ENCODE measurements at places on chromosomes 2 and 18. TPM values are rescaled to one million over a fixed set of nuclear protein-coding genes. Genes with fewer than 3 reads are reported as not detected.

GRCh38 chr2:232049350-232049749, 87.8 kb downstream of the DIS3L2 start:
- no peak for DNase-seq

DNA sequence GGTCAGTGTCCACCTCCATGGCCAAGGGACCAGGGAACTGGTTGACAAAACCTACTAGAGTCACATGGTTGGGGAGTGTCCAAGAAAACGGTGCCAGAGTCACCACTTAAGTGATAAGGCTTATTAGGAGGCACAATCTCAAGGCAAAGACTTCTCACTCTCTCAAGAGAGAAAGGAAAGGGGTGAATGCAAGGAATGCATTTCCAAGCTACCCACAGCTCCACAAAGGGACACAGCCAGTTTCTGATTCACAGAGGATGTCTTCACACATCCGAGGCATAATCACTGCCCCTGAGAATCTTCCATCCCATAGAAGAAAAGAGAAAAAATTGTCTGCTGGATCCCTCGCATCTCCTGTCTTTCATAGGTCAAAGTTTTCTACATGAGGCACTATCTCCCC, 269.3 kb downstream of the TNS1 start:
- no peak for DNase-seq

The CCDC74B gene
- 0.12 TPM for polyA plus RNA-seq

DNA sequence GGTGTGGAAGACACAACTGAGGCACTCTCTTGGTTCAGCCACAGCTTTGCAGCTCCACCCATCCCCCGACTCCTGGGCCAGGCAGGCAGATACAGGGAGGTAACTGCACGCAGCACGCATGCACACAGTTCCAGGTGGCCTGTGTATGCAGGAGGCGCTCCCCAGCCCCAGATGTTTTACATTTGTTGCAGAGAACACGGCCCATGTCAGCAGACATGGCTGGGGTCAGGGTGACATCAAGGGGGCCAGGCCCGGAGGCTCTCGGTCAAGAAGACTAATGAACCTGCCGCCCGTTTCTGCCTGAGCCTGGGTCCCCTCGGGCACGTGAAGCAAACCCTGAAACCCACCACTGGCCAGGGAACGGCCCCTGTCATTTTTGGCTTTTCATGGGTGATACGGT, 57.3 kb downstream of the TWIST2 start:
- no peak for DNase-seq

DNA sequence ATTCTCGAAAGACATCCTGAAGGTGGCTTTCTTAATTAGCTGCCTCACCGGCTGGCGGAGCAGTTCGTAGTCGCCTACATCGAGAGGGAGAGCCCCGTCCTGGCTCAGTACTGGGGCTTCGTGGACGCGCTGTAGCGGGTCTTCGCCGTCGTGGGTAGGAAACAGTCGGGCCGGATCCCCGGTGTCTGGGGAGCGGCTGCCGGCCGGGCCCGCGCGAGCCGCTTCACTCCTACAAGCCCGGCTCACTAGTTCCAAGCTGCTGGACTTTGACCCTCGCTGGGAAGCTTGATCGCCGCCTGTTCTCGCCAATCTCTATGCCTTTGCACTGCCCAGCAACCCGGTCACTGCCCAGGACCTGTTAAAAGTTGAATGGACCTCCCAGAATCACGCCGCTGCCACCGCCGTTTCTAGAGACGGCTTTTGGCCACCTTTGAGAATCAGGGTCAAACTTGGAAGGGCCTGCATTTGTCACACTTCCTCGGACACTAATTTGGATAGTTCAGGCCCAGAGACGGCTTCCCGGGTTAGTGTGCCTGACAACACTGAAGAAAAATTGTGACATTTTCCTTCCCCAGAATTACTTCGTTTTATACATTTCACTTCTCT, 41.4 kb upstream of the AKAIN1 start:
- peak; percentile 86 for DNase-seq

- no peak for DNase-seq
These were observed 37.5 kb upstream of the NEB start for GRCh38 chr2:151771599-151772358.

Measured in HepG2 (cell line).